Activated T-helper 1 cell treated with anti-CD3 and anti-CD28 coated beads, Interleukin-2, amount 50 U/mL, for 16 hours (primary cell): ENCODE measurements at places on chromosomes 1 and 21.

DNA sequence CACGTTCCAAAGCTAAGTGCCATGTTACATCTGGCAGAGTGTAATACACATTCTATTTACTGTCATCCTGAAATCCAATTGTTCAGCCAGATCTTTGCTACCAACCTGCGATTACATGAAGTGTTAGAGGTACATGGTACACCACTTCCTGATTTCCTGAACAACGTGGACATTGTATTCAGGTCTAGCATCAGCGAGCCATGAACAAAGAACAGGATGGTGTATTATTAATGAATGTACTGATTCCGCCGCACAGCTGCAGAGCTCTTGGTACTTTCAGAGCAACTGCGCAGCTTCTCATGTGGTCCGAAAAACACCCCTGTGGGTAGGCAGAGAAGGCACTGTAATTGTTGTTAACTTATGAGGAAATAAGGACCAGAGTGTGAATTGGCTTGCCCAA is 511.4 kb downstream of the AJAP1 start:
- DNase-seq: no peak

DNA sequence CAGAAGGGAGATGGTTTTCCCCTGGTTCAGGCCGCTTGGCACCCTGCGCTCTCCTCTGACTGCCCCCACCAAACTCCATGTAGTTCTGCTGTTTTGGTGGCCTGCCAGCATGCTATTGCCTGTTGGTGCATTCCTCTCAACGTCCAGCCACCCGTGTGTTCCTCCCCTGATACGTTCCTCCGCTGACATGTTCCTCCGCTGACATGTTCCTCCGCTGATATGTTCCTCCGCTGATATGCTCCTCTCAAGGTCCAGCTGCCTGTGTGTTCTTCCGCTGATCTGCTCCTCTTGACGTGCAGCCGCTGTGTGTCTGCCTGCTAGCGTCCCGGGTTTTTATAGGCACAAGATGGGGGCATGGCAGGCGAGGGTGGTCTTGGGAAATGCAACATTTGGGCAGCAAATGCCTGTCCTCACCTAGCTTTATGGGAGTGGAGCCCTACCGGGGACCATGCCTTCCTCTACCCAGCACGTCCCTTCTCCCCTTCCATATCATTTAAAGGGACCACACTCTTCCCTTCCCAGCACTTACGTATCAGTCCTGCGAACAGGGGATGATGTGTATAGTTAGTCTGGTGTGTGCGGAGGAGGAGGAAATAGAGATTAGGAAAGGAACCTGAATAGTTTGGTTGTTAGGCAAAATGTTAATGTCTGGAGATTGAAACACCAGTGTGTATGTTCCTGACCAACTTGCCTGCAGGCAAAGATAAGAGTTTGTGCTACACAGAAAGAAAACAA is 40.6 kb upstream of the PLA2G5 start:
- DNase-seq: no peak

GRCh38 chr1:218983848-218984247 is 189.8 kb upstream of the LYPLAL1 start:
- DNase-seq: no peak

- no peak for DNase-seq
These were observed 62.8 kb upstream of the KIF26B start for GRCh38 chr1:245091818-245092637.

GRCh38 chr1:21266119-21266774 is 24.0 kb downstream of the ECE1 start:
- no peak for DNase-seq

DNA sequence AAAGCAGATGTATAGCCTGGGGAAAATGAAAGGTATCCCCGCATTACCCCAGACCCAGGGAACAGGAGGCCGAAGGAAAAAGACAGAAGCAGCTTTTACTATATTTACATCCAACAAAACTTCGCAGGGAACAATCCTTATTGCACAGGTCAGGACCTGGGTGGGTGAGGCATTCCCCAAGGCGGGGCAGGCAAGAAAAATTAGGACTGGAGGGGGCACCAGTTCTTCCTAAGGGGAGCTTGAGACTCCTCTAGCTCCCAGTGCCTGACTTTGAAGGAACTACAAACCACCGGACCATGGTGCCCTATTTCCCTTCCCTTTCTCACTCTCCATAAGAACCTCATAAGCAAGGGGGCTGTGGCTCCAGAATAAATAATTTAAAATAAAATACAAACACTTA is 6.7 kb upstream of the GATAD2B start:
- DNase-seq: no peak

DNA sequence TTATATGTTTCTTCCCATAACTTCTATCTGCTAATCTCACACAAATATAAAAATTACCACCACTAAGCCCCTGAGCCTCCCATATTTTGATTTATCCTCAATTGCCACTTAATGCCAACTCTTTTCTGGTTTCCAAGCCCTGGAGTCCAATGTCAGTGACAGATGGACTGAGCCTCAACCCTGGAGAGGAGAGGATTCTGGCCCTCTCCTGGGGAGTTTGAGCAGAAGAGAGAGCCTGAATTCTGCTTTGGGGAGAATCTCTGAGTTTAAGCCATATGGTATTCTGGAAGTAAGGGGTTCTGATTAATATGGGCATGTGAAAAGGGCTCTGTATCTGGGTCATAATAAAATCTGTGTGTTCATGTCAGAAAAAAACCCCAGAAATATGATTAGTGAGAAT is 8.5 kb downstream of the CADM3 start:
- DNase-seq: no peak

- no peak for DNase-seq
These were observed 10.4 kb downstream of the CAMSAP2 start for GRCh38 chr1:200749090-200749489.
